ENCODE measurements at places on chromosomes 5 and 9. TPM values are rescaled to one million over a fixed set of nuclear protein-coding genes. Genes with fewer than 3 reads are reported as not detected.

DNA sequence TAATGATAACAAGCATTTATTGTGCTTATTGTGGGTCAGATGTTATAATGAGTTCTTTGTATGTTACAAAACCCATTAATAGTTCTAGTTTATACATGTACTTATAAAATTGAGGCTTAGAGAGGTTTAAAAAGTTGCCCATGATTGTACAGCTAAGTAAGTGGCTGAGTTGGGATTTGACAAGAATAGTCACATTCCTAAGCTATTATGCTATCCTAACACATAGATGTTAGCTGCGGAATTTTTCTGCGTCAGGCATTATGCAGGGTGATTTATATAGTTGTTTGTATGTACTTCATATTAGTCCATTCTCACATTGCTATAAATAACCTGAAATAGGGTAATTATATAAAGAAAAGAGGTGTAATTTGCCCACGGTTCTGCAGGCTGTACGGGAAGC lies 12.5 kb downstream of the COMMD10 start:
- DNase-seq: no peak

The VLDLR gene
- 60.1 TPM for total RNA-seq

DNA sequence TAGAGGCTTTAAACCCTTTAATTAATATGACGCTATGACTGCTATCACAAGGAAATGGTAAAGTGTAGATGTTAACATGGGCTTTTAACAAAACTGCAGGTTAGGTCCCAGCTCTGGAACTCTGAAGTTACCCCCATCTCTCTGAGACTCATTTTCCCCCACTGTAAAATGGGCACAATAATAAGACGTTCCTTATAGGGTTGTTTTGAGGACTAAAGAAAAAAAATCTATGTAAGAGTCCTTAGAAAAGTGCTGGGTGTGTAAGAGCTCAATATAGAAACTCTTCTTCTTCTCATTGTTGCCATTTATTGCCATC lies 45.8 kb upstream of the STK32A start:
- no peak for DNase-seq

- no peak for DNase-seq
These were observed 7.9 kb downstream of the IRX4 start for GRCh38 chr5:1874771-1875220.

The RNF145 gene
- total RNA-seq: 52.9 TPM

The CRHBP gene
- not detected for total RNA-seq

DNA sequence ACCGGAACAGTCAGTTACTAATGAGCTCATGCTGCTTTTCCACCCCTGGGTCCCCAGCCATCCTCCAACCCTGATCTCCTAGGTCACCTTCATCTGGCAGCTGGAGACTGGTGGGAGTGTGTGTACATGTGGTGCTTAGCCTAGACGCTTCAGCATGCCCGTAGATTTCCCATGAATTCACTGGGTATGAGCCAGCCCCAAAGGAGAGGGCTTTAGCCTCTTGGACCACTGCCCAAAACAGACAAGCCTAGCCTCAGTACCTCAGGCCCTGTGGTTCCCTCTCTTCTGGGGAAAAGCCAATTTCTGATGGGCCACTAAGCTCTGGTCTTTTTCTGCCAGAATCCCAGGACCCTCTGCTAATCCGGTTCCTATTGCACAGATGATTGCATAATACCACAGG lies 48.0 kb upstream of the ASTN2 start:
- peak; percentile 93 for DNase-seq

The C9orf50 gene
- not detected for total RNA-seq

DNA sequence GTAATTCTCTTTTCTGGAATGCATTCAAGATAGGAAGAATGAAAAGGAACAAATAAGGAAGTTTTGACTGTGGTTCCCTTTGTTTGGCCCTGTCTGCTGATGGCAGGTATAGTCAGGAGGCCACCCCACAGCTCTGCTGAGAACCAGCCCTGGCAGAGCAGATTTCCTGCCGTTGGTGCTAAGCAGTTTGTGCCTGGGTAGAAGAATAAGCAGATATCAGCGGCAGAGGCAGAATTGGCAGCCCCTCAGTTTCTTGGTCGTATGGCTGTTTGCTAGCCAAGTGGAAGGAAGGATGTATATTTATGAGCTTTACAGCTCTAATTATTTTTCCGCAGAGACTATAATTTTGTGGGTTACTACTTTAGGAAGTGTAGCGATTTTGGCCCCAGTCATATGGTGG lies 310.2 kb upstream of the RFX3 start:
- DNase-seq: no peak

DNA sequence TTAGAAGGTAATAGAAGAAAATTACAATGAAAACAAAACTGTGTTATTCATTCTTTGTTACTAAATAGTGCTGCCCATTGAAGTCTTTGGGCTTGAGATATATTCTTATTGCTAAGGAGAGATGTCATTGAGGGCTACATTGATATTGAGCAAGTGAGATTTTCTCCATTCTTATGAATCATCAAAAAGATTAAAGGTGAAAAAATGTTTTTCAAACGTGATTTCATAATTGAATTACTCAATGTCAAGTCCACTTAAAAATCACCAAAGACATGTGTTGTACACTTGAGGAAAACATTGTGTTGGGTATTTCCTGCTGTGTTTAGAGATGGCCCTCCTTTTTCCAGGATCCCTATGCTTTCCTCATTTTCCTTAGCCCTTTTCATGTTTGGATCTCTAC lies 448.1 kb downstream of the NFIB start:
- DNase-seq: no peak
